AG09309 (cell line): ENCODE measurements at places on chromosomes 6 and 20.

DNA sequence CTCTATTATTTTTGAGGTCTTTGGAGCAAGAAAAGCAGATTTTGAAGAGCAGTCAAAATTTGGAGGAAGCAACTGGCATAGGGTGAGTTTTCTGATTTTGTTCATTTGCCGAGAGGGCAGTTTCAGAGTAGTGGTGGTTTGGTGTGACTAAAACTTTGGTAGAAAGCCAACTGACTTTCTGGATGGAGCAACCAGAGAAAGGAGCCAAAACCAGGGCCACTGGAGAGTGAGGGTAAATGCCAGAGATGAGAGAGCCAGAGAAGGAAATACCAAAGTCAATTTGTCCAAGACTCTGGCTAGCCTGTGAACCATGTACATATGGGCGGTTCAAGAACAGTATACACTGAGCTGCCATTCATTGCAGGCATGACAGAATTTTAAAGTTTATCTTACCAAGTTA, 40.5 kb upstream of the ZBTB24 start:
- peak; percentile 58 for DNase-seq

GRCh38 chr20:33664762-33665144, 2.0 kb upstream of the ACTL10 start:
- no peak for DNase-seq

DNA sequence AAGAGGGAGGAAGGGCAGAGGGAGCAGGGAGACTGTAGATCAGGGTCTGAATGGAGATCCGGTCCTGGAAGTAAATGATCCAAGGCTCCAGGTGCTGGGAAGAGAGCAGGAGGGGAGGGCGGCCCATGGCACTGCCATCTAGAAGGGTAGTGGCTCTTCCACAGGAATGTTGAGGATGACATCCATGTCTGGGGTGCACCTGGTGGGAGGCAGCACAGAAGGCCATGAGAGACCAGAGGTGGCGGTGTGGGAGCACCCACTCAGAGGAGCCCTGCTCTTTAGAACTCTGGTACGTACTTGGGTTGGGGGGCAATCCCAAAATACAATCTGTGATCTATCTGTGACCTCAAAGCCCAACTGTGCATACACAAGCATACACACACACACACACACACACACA, 13.5 kb downstream of the DEFB132 start:
- no peak for DNase-seq

GRCh38 chr6:144919560-144919959, 634.4 kb downstream of the UTRN start:
- DNase-seq: no peak

DNA sequence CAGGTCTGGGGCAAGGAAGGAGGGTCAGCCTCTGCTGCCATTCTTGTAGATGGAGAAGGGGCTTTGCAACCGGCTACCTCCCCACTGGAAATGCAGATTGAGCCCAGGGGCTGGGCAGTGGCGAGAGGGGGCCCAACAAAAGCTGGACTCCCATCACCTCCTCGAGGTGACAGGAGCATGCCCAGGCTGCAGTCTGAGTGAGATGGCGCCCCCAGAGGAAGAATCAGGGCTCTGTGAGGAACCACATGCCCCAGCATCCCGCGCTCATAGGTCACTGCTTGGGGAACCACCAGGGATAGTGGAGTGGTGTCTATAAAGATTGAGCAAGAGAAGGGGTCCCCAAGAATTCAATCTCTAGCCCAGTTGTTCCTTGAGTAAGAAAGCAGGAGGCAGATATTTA, 31.6 kb upstream of the NEDD9 start:
- no peak for DNase-seq

DNA sequence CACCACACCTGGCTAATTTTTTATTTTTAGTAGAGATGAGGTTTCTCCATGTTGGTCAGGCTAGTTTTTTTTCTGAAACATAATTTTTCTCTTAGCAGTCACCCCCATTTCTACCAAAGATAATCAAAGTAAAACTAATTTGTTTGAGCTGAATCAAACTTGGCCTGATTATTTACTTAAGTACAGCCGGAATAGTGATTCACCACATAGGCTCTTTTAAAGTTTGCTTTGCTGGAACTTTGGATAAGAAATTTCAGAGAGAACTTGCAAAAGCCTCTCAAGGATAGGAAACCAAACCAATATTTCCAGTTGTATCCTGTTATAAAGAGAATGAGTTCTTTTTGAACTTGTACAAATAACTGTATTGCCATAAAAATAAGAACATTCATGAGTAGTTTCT, 105.0 kb upstream of the SYNCRIP start:
- peak; percentile 58 for DNase-seq

- DNase-seq: no peak
Measured at GRCh38 chr20:37319151-37319671, 26.7 kb upstream of the SRC start.

DNA sequence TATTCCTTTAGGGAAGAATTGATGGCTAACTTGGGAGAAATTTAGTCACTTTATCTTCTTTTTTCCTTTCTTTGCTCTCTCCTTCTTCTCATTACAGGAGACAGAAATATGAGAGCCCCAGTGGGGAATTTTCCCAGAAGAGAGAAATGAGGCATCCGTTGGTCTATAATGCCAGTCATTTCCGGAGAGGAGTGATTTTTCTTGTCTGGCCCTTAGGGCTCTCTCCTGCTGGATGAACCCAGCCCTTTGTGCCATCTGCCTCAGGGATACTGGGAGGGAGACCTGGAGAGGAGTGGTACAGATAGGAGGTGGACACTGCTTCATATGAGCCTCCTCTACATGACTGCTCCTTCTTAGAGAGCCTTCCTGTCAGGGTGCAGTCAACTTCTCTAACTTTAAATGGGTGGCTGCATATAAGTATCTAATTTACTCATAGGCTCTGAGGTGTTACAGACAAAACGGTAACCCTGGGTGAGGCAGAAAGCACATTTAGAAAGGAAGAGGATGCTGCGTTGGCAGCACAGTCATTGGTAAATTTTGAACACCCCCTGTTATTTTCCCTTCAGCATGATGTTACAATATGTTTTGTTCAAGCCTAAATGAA, 21.9 kb downstream of the RIMS1 start:
- DNase-seq: no peak

GRCh38 chr6:70107852-70108629, 194.8 kb downstream of the COL9A1 start:
- DNase-seq: no peak

DNA sequence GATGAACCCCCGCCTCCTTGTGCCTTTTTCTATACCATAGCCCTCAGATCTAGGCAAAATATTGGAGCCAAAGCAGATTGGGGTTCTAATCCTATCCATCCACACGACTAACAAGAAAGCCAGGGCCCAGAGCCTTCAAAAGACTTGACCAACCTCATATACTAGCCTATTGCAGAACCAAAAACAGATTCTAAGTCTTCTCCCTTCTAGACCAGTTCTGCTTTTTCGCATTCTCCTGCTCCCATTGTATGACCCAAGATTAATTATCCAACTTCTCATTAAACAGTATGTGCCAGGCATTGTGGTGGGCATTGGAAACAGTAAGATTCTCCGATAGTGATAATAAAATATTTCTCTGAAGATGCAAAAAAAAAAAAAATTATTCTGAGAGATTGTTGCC, 113.7 kb upstream of the JARID2 start:
- no peak for DNase-seq

DNA sequence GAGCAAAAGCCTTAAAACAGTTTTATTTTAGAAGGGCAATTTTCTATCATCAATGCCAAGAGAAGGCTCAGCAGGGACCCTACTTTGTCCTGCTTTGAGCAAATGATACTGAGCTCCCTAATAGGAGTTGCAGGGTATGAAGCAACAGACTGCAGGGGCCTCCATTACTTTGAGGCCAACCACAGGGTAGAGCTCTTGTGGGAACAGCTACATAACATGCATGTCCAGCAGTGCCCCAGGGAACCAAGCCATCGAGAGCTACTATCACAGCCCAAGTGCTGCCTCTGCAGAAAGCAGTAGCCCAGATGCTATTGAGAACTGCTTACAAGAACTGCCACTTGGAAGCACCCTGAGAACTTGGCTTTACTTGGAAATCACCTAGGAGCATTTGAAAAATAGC, 222.1 kb downstream of the LAMA2 start:
- no peak for DNase-seq

DNA sequence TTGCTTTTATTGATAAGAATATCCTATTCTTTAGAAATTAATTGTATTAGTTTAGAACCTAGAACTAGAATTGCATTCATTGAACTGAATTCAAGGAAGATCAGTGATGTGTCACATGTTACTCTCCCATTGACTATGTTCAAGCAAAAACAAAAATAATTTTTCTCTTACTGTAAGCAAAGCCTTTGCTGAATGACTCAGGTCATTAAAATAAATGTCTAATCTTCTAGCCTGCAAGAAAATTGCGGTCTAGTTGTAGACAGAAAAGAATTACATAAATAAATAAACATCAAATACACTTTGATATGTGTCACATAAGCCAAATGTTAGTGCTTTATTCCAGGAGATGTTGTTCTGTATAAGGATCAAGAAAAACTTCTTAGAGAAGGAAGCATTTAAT, 387.9 kb downstream of the ADGRB3 start:
- DNase-seq: peak; percentile 4

GRCh38 chr20:10060226-10060625, 25.4 kb downstream of the ANKEF1 start:
- no peak for DNase-seq

- no peak for DNase-seq
Measured at GRCh38 chr20:32672982-32673851, 524 bp downstream of the C20orf203 start.

DNA sequence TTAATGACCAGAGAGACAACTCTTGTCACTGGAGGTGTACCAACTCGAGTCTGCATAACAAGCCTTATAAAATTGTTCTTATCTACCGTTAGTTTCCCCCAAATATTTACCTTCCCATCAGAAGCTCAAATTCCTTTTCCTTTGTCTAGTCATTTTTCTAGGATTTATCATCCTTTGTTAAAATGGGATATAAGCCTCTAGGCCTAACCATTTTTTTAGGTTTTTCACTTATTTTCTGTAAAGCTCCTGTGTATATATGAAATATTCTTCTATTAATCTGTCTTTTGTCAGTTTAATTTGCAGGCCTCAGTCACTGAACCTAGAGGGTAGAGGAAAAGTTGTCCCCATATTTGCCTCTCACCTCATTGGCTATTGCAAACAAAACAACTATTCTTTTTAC, 99.6 kb upstream of the TNFAIP3 start:
- DNase-seq: no peak
